ENCODE measurements at places on chromosomes 6 and 20.

DNA sequence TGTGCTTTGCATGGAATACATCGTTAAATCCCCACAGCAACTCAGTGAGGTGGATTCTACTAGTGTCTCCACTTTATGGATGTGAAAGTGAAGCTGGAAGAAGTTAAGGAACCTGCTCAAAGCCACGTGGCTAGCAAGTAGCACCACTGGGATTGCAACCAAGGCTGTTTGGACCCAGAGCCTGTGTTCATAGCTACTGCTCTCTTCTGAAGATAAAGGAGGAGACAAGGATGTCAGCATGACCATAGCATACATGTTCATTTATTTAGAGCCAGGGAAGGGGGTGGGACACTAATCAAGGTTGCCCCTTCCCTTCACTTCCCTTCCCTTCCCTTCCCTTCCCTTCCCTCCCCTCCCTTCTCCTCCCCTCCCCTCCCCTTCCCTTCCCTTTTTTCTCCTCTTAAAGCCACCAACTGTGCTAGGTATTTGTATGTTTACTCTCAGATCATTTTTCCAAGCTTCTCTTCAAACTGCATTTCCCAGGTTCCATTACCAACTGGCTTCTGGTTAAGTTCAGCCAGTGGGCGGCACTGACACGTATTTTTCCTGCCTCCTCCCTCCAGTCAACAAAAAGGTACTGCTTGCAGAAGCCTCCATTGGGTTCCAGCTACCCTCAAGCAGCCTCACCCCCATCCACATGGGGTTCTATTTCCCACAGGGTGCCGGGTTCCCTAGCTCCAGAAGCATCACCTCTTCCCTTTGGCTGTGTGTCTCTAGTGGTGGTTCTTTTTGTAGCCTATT is 134.9 kb downstream of the BCAS1 start:
- DNase-seq = no peak

DNA sequence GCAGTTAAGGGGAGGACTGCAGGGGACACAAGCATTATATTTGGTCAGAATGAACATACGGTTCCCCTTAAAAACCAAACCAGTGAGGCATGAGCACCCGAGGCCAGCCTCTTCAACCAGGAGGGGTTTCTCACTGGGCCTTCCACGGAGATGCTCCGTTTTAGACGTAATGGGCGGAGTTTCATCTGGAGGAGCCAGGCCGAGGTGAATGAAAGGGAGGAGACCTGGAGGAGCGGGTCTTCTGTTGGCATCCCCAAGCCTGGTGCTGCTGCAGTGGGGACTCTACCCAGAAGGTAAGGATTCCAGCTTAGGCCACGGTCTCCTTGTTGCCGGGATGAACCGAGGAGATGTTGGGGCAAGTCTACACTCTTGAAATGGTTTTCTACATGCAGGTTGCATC is 47.4 kb downstream of the ADNP start:
- DNase-seq = no peak

DNA sequence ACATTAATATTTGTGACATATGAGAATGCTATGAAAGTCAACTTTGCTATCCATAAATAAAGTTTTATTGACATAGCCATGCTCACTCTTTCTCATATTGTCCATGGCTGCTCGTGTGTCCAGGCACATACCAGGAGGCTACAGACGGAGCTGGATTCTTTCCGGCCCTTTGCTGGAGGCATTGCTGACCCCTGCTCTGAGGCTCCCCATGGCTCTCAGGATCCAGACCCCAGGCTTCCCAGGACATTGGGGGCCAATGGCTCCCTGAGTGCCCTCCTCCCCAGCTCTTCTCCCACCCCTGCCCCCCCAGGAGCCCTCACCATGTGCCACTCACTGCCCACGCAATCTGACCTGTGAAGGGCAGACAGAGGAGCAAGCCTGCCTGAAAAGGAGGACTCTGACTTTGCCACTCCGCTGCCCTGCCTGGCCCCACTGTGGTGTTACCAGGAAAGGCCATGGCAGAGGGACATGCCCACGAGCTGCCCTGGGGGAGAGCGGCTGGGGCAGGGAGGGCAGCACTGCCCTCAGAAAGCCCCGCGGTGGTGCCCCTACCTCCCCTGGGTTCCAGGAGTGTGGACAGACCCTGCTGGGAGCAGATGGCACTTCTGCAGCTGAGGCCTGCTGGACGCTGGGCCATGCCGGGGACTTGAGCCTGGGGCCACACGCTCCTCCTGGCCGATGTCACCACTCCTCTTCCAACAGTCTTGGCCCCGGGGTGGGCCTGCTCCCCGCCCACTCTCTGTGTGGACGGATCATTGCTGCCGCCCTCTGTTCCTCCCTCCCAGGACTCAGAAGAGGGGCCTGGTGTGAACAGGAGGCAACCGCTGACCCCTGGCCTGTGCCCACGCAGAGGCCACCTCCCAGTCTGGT is 97.8 kb upstream of the BHLHE23 start:
- no peak for DNase-seq

GRCh38 chr20:63962426-63963347 is 6.5 kb upstream of the UCKL1 start:
- no peak for DNase-seq

DNA sequence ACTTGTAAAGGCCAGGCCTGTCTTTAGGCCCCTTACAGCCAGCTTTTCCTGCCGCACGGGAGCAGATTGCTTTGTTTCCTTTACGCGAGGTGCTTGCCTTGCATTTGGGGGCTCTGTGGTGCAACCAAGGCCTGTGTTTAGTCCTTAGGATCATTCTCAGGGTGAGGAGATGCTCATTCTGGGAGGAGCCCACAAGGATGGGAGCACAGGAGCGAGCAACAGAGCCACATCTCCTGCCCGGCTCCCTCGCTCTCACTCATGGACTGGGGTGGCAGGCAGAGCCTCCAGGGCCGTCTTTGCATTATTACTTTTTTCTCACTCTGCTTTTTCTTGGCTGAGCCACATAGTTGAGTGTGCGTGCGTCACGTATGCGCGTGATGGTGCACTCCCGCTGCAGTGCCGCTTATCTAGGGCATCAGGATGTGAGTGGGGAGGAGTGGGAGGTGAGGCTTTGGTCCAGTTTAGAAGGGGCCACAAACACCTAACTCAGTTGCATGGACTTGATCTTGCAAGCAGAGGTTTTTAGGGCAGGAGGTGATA is 19.1 kb downstream of the DYNLRB1 start:
- DNase-seq = no peak

Measured in endothelial cell (in vitro differentiated cells).